ENCODE measurements at places on chromosomes 12 and 14. TPM values are rescaled to one million over a fixed set of nuclear protein-coding genes. Genes with fewer than 3 reads are reported as not detected.

DNA sequence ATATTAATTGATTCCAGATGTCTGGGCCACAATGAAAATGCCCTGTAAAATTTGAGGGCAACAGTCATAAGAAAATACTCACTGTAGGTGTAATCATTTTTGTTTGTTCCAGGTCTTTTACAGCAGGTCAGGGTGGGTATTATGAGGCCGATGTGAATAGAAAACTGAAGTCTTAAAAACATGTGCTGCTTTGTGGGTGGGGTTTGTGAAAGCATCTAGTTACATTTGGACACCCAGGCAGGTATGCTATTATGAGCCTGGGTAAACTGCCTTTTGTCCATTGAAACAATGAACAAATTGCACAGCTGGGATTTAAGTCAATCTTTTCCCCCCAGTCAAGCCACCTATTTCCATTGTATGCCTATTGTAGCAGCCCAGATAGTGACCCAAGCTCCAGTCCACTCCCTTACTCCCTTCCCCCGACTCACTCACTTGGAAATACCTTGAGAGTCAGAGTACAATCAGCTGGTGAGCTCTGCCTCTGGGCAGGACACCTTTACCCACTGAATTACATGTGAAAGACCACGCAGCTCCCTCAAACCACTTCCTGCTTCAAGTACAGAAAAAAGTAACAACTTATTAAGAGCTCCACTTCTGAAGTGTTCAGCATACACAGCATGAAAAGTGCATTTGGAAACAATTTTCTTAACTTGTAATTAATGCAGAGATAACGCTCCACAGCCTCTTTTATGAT, 1.8 kb downstream of the IGF1 start:
- no peak for DNase-seq

DNA sequence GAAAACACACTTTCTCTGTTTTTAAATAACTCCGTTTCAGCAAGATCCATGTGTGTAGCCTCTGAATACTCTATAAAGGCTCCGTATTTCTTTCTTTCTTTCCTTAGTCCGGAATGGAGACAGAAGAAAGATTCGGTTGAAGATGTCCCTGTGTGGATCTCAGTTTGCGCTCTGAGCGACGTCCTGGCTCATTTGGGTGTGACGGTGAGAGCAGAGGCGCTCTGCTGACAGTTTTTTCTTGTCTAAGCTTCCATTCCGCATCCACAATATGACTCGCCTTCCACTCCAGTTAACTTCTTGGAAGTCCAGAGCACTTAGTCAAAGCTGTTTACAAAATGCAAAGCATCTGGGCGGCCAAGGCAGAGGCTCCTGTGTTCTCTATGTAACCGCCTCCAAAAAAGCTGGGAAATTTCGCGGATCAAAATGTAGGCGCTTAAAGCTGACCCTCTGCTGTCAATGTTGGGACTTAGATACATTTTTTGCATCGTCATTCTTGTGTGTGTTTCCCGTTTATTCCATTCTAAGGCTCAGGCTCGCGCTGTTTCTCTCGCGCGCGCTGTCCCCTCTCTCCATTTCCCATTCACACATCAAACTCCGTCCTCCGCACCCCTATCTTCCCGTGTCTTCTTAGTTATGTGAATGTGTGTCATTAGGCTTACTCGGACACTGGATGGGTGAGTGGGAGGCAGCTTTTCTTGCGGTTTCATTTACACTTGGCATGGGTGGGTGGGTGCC, 880 bp upstream of the FLRT2 start:
- DNase-seq = no peak

EPS8 gene
- total RNA-seq = 112 TPM

FGF23 gene
- total RNA-seq = not detected

SOAT2 gene
- not detected for total RNA-seq

GRCh38 chr12:26451763-26452162, 256.4 kb downstream of the SSPN start:
- no peak for DNase-seq

MIP gene
- not detected for total RNA-seq

- DNase-seq = no peak
Measured at GRCh38 chr12:71218616-71219015, 60.8 kb upstream of the TSPAN8 start.

GRCh38 chr12:26705851-26706250, 127.1 kb downstream of the ITPR2 start:
- no peak for DNase-seq

- DNase-seq = no peak
Measured at GRCh38 chr12:27673101-27673718, 23.0 kb upstream of the REP15 start.

- DNase-seq = no peak
Measured at GRCh38 chr12:124336742-124337520, 42.0 kb downstream of the RFLNA start.

DNA sequence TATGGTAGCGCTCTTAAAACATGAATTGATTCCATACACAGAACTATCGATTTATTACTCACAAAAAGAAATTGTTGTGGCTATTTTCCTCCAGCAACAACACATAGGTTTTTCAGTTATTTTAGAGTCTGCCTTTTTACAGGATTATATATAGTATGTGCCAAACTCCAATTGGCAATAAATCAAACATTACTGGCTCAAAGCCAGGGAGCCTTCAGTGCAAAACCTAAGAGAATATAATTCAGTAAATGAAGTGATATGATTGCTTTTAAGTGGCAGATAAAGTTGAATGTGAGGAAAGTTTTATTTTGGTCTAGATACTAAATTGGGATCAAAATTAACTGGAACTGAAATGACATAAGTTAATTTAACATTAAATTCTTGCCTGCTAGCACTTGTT, 234.8 kb downstream of the PIK3C2G start:
- DNase-seq = no peak

DNA sequence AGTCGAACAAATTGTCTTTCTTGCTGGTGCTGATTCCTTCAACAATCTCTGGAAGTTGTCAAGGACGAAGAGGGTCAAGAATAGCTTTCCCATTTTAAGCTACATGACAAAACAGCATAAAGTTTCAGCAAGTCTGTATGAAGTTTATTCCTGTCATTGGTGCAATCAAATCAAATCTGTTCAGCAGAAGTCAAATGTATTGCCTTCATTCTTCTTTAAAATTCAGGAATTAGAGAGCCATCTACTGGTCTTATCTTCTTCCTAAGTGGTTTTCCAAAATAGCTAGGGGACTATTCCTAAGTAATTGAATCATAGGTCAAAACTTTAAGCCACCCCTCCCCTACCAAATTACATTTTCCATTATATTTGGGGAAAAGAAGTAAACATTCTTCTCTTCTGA, 990.2 kb downstream of the GALC start:
- DNase-seq = no peak

- DNase-seq = no peak
Measured at GRCh38 chr14:21714318-21714929, 40.8 kb upstream of the OR4E1 start.

DNA sequence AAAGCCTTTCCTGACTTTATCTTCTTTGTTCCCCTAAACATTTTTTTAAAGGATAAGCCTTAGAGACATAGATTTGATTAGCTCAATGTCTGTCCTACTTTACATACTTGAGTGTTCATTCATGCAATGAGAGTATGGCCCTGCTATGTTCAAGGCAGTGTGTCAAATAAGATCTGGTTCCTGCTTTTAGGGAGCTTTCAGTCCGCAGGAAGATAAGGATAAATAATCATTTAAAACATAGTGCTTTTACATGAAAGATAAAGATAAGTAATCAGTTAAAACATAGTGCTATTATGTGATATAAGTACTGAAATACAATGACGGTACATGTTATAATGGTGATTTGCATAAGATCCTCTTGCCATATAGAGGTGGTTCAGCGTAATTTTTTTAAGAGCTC, 378.3 kb upstream of the PRICKLE1 start:
- no peak for DNase-seq

DNA sequence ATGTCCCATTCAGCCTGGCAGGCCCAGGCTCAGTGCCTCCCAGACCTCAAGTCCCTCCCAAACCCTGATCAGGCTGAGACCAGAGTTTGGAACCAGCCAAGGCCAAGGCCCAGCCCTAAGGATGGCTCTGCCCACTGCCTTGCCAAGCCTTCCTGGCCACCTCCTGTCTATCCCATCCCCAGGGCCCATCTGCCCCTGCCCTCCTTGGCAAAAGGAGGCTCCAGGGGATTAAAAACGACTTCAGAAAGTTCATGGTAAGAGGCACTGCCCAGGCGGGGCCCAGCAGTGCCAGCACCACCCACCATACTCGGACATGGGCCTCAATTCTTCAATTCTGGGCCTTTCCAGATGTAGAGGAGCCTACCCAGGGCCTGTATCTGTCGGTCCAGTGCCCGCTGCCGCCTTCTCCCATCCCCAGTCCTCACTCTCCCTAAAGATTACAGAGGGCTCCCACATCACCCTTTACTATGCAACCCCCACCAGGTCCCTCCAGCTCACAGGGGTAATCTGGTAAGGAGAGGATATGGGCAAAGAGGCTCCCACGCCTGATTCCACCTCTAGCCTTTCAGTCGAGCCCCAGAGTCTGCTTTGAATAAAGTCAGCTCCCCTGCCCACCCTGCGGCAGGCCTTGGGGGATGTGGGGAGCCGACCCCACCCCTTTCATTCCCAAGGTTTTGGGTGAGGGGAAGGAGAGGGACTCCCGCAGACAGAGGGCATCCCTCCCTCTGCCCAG, 932 bp downstream of the ADCY6 start:
- no peak for DNase-seq

- DNase-seq = no peak
Measured at GRCh38 chr14:46230540-46230939, 421.0 kb downstream of the RPL10L start.

DNA sequence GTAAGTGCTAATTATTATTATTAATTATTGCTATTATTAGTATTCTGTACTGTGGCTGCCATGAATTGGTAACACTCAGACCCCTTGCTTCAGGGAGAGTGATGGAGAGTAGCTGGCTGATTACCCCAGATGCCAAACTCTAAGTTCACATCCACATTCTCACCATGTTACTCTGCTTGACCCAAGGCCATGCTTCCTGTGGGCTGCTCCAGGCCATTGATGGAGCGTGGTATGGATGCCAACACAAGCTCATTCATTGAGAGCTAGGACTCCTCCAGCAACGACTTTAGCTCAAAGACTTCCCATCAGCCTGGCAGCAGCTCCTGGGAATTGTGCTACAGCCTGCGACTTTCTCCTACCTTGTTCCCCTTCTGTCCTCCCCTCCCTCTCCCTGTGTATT, 233.4 kb downstream of the MSRB3 start:
- DNase-seq = no peak

- no peak for DNase-seq
Measured at GRCh38 chr14:64848239-64848638, 31.5 kb downstream of the SPTB start.

DNA sequence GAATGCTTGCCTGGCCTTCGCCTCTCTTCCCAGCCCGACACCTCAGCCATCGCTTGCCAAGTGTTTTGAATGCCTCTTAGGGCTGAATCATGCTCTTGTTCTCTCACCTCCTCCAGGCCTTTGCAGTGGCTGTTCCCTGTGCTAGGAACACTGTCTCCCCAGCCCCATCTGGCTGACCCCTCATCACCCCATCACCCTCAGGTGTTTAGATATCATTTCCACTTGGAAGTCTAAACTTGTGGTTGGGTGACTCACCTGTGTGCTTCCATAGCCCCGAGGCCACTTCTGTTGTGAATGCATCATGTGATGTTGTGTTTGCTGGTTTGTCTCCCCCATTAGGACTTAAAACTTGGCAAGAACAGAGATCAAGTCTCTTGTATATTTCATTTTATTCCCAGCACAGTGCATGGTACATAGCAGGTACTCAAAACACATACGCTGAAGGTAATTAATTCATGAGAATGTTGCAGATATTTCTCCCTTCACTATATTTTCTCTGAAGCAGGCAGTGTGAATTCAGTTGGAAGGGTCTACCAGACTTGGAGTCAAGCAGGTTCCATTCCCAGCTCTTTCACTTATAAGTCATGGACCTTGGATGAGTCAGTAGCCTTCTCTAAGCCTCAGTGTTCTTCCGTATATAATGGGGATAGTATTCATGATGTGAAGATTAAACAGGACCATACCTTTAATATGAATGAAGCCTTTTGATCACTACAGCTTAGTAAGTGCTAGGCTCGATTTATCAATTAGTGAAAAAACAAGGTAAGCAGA, 67.8 kb downstream of the HRK start:
- no peak for DNase-seq

DNA sequence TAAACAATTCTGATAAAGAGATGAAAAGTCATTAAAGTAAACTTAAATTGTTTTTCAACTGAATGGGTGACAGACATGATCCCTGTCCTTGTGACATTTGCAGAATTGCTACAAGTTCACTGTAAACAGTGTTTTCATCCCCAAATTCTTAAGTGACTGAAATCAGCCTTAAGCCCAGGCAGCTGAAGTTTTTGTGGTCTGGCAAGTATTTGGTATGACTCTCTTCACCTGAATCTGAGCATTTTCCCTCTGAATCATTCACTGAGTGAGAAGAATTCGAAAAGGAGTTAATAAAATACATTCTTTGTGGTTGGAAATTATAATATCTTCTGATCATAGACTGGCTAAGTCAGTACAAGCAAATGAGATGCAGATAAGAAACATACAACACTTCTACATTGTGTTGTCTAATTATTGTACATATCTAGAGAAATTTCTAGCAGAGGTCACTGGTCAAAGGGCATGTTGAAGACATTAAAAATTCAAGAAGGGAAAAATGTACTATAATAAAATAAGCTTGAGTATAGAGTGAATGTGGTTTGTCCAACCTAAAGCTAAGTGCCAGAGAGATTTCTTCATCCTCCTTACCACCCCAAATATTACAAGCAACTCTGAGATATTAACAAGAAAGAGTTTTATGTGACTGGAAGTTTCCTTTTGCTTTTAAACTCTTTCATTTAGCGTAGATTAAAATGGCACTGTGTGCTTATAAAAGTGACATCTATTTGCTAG, 177.8 kb upstream of the DIO2 start:
- no peak for DNase-seq

DNA sequence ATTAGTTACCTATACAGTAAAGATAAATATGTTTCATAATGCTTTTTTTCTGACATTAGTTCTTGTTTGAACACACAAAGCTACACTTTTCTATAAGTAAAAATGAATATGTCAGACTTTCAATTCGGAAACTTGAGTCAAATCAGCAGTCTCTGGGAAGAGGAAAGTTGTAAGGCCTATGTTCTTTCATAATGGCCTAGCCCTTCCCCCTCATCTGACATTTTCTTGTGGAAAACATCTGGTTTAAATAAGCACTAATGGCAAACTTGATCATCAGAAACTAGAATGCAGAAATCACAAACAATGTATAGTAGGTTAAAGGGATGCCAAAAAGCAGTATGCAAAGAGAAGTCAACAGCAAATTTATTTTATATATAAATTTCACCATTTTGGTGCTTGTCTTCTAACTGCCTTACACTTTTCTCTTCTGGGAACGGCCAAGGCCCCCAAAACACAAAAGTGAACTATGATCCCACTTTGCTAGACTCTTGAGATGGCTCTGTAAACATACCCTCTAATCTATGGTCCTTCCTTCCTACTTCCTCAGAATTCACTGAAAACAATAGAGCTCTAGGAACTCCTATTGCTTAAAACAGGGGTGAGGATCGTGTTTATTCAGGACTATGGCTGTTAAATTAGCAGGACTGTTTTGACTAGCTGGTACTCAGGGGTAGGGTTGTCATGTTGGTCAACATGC, 444.1 kb downstream of the RAD51B start:
- no peak for DNase-seq

- no peak for DNase-seq
Measured at GRCh38 chr12:68458866-68459265, 126.7 kb upstream of the MDM1 start.

TRPV4 gene
- not detected for total RNA-seq

GRCh38 chr14:103418481-103418818, 33.2 kb downstream of the MARK3 start:
- no peak for DNase-seq

EIF2S3B gene
- 1.1 TPM for total RNA-seq

Data from sigmoid colon (tissue), 7 donors.